ENCODE measurements at places on chromosomes 3 and 15.

GRCh38 chr3:57004229-57004628, 56.2 kb upstream of the SPATA12 start:
- DNase-seq = no peak

- DNase-seq = peak; percentile 89
Observed at GRCh38 chr3:129690406-129690805, 83.9 kb upstream of the PLXND1 start.

DNA sequence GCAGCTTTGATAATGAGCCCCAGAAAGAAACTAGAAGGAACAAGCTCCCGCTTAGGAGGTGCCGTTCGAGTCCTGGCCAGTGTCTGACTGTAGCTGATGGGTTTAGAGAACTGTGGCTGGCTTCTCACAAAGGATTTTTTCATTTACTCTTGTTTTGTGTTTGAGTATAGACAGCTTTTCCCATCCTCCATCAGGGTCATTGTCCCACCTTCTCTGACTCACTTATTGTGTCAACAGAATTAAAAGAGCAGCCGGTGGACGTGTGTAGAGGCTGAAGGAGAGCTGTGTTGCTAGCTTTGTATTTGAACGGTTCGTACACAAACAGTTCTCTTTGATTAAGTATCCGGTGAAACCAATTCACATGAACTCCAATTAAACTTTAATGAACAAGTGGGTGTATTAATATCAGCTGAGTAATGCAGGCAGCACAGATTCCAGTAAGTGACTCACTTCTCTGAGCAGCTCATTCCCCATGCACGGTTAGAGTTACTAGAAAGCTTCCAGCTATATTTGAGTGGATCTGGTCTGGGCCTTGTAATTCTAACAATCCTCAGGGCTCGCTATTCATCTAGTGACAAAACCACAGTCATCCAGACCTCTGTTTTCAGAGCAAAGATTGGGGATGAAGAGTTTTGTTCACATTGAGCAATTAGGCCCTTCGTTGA, 141.0 kb downstream of the LPP start:
- DNase-seq = peak; percentile 44

DNA sequence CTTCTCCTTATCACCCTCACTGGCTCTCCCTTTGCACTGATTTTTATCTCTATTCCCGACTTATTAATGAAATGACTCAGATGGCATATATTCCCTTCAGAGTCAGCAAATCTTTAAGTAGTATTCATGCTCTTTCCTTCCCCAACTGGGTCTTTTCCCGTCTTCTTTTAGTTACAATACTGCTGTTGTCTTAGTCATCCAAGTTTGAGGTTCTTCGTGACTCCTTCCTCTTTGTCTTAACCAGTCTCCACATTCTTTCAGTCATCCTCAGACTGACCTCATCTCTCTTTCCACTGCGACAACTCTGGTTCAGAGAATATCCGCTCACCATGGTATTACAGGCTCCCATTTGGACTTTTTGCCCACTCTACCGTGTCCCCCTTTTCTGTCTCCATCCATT, 12.4 kb downstream of the WDR5B start:
- no peak for DNase-seq

- DNase-seq = no peak
Observed at GRCh38 chr3:167538081-167538480, 64.2 kb upstream of the SERPINI2 start.

- DNase-seq = peak; percentile 81
Observed at GRCh38 chr3:27943106-27943505, 221.0 kb upstream of the EOMES start.

GRCh38 chr15:97479957-97480356, 480.5 kb upstream of the ARRDC4 start:
- DNase-seq = no peak

- no peak for DNase-seq
Observed at GRCh38 chr15:52481915-52482314, 46.8 kb downstream of the MYO5A start.

- no peak for DNase-seq
Observed at GRCh38 chr3:12629560-12629959, 34.4 kb downstream of the RAF1 start.

GRCh38 chr3:23377928-23378672, 175.0 kb downstream of the UBE2E2 start:
- no peak for DNase-seq

DNA sequence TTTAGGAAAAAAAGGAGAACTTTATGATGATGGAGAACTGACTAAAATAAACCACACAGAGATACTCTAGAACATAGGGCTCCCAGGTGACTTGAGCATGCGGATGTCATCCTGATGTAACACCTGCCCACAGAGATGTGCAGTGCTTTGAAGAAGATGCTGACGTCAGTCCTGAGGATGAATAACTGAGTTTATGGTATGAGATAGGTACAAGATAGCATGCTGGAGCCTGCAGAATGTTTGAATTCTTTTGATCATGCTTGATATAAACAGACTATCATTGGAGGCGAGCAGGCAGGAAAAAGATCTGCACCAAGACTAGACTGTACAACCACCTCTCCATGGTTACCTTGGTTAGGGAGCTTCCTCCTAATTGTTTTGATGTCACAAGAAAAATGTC, 12.4 kb downstream of the CCR4 start:
- no peak for DNase-seq

- peak; percentile 79 for DNase-seq
Observed at GRCh38 chr3:71069797-71070196, 513.7 kb downstream of the FOXP1 start.

GRCh38 chr3:171812811-171813210, 2.5 kb upstream of the PLD1 start:
- DNase-seq = no peak

- no peak for DNase-seq
Observed at GRCh38 chr3:169131690-169132464, 531.6 kb downstream of the MECOM start.

- no peak for DNase-seq
Observed at GRCh38 chr3:42061025-42061712, 30.0 kb upstream of the TRAK1 start.

GRCh38 chr15:69400850-69401249, 13.3 kb upstream of the KIF23 start:
- DNase-seq = peak; percentile 73

GRCh38 chr3:39466988-39467387, 492 bp upstream of the MOBP start:
- no peak for DNase-seq

GRCh38 chr3:113897373-113897777, 50.4 kb upstream of the ZDHHC23 start:
- peak; percentile 5 for DNase-seq

GRCh38 chr3:106013971-106014370, 145.2 kb upstream of the CBLB start:
- DNase-seq = no peak

DNA sequence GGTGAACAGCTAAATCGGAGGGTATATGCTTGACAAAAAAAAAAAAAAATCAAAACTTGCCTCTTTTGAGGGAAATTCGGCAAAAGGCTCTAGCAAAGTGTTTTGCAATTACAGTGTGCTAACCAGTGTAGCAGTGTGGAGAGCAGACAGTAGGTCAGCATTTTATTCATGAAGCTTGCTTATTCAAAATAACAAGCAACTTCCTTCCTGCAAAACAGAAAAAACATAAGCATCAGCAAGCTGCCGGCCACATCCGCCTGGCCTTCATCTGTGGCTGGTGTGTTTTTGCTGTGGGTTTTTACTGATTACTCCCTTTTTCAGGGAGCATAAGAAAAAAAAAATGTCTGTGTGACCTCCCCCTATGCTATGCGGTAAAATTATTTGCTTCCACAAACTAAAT, 434.1 kb downstream of the OCA2 start:
- no peak for DNase-seq

DNA sequence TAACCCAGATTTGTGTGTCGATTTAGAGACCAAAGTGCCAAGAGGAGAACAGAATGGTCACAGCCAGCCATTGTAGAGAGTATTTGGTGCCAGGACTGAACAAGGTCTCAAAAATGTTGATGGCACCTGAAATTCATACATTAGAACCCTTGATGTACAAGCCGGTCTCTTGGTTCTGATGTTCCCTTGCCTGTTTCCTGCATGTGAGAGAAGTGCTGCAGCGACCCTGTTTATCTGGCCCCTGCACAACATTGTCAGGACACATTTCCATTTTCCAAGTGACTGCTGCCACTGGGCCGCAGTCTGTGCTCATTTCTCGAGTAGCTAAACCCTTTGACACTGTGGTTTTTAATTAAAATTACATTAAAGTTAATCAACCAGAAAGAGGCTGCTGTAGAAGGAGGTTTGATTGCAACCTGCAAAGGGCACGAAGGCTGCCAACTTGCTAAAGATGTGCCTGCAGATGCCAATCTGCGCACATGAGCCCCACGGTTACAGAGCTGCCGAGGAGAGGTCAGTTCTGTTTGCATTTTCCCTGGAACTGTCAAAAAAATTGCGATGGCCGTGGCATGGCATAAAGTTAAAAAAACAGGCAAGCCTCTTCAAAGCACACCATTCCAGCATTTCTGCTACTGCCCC, 136.4 kb upstream of the CMC1 start:
- no peak for DNase-seq

DNA sequence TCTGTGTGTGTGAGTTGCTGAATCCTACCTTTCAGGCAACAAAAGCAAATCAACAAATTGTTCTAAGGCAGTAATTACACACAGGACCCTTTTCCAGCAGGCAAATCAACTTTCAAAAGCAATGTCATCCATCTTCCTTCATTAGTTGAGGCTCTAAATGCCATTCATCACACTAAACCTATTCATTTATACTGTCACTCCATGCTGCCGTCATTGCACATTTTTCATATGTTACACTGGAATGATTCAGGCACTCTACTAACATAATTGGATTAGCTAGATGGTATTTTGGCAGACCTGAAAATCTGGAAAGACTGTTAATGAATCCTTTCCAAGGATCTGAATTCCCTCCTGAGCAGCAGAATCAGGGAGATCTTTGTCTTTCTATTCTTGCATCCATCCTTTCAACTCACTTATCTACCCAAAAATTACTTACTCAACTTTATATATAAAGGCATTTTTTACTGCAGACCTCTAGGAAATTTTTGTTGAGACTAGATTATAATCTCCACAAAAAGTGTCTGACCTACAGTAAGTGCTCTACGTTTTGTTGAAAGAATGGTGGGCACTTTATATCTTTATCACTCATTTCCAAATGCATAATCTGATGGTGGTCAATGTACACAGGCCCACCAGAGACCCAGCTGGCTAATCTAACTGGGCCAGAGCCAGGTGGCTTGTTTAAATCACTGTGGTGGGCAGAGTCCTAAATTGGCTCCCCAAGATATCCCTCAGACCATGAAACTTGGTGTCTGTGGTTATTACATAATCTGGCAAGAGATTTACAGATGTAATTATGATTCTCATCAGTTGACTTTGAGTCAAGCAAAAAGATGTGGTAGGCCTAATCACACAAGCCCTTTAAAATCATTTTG, 25.0 kb downstream of the MIX23 start:
- DNase-seq = no peak

GRCh38 chr3:181839039-181839915, 127.6 kb downstream of the SOX2 start:
- DNase-seq = no peak

GRCh38 chr15:89198196-89198595, 23.2 kb downstream of the RLBP1 start:
- DNase-seq = no peak

GRCh38 chr15:32956006-32956405, 238.2 kb downstream of the GREM1 start:
- peak; percentile 77 for DNase-seq

GRCh38 chr3:52319921-52320595, 3.9 kb downstream of the DNAH1 start:
- no peak for DNase-seq

- no peak for DNase-seq
Observed at GRCh38 chr3:29291982-29292363, 11.1 kb downstream of the RBMS3 start.

DNA sequence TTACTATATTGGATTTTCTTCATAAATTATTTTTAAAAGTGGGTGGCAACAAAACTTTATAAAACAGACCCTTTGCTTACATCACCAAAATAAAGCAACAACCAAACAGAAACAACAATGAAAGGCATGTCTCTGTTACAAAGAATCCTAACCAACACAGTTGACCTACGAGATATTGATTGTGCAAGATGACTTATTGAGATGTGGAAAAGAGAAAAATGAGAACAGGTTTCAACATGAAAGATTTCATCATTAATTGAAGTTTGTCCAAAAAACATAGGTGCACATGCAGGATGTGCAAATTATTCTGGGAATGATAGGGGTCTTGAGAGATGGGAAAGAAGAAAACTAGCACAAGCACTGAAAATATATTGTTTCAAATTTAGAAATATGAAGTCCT, 9.0 kb downstream of the GMNC start:
- DNase-seq = no peak

- DNase-seq = no peak
Observed at GRCh38 chr3:132987396-132987795, 50.8 kb upstream of the TMEM108 start.

- no peak for DNase-seq
Observed at GRCh38 chr3:48896936-48897335, 1.7 kb downstream of the SLC25A20 start.

- no peak for DNase-seq
Observed at GRCh38 chr3:152355744-152356665, 87.3 kb downstream of the MBNL1 start.

GRCh38 chr15:36110659-36110993, 468.8 kb upstream of the CDIN1 start:
- DNase-seq = no peak

- DNase-seq = no peak
Observed at GRCh38 chr15:63473749-63473998, 30.7 kb upstream of the USP3 start.

DNA sequence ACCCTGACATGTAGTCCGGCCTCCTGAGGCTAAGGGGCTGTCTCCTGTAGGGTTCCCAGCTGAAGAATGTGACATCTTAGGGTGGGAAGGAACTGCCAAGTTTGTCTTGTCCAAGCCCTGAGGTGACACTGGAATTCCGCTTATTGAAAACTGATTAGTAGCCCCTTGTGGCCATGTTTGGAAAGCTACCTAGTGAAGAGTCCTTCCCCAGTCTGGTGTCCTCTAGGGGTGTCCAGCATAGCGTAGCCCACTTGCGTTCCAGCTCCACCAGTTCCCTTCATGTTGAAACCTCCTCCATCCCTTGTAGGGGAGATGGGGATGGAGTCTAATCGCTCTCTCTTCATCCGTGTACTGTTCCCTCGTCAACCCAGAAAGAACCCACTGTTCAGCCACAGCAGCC, 79.5 kb downstream of the CHDH start:
- DNase-seq = no peak

- DNase-seq = no peak
Observed at GRCh38 chr3:43365601-43366305, 79.4 kb downstream of the SNRK start.

- DNase-seq = no peak
Observed at GRCh38 chr3:17752436-17752835, 10.0 kb upstream of the TBC1D5 start.

GRCh38 chr15:101368086-101368780, 73.2 kb upstream of the SNRPA1 start:
- no peak for DNase-seq

- DNase-seq = peak; percentile 68
Observed at GRCh38 chr3:140499114-140499757, 178.6 kb upstream of the TRIM42 start.

Measured in mesendoderm (in vitro differentiated cells).